ENCODE measurements at places on chromosomes 7 and 10. TPM values are rescaled to one million over a fixed set of nuclear protein-coding genes. Genes with fewer than 3 reads are reported as not detected.

Gene DKK1
- polyA plus RNA-seq, result 2.7 TPM

Gene TES
- polyA plus RNA-seq, result 66.4 TPM

Gene CCDC172
- polyA plus RNA-seq, result not detected

Gene HOXA13
- not detected for polyA plus RNA-seq

Gene GJD4
- 0.09 TPM for polyA plus RNA-seq

Gene GNGT1
- polyA plus RNA-seq, result not detected

Gene GATA3
- polyA plus RNA-seq, result 0.84 TPM

Gene HMX2
- 1.1 TPM for polyA plus RNA-seq

Gene ELN
- polyA plus RNA-seq, result 54.4 TPM

Gene ZNF487
- 9.3 TPM for polyA plus RNA-seq

Gene ATP6V0A4
- 0.12 TPM for polyA plus RNA-seq

Gene MMP21
- 0.28 TPM for polyA plus RNA-seq

Gene MEIG1
- 0.33 TPM for polyA plus RNA-seq

Gene CFAP70
- 5.3 TPM for polyA plus RNA-seq

Gene APBB1IP
- polyA plus RNA-seq, result 3.3 TPM

DNA sequence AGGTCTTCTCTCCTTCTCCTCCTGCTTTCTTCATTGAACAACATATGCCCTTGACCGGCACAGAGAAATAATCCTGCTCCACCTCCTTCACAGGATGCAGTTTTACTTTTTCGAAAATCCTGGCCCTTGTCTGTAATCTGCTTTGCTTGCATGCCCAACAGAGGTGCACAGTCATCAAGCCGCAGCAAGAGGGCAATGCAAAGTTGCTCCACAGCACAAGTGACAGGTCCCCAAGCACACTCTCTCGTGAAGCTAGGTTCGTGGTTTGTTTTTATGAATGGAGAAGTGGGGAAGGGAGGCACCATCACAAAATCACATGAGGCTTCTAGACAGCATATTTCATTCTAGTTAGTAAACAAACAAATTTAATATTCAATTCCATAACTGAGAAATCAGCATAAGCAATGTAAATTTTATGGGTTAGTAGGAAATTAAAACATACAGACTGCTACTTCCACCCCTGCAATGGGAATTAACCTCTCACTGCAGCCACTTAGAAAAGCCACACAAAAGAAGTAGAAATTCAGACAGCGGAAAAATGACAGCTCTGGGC, 178.8 kb downstream of the TPK1 start:
- no peak for DNase-seq

- no peak for DNase-seq
These were observed 499.0 kb upstream of the SEMA3D start for GRCh38 chr7:85685901-85686300.

DNA sequence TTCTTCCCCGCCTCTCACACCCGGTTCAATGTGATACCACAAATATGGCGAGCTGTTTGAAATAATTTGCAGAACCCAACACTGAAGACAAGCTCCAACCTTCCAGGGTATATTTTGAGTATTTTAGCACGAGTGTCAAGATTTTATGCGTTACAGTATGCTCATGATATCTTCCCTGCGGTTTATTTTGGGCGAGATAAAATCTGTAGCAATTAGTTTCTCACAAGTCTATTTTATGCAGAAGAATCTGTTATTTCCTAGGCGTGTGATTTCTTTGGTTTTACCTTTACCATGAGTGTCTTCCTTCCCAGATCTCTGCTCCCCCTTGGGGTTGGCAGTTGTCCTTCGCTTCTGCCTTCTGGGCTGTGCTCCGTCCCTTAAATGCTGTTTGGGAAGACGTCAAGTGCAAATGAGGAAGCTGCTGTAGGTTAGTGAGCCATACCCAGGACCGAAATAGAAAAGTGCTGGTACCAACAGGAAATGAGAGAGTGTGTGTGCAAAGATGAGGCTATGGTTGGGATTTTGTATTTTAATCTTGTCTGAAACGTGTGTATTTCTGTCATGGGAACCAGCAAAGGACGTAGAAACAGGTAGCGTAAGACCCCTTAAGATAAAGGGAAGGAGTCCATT, 299.8 kb downstream of the KLF6 start:
- DNase-seq, result no peak

GRCh38 chr7:11667071-11667809, 164.8 kb downstream of the THSD7A start:
- no peak for DNase-seq

- DNase-seq, result no peak
These were observed 19.7 kb downstream of the BNIP3 start for GRCh38 chr10:131961777-131962662.

GRCh38 chr7:73668886-73669230, 1.2 kb downstream of the VPS37D start:
- DNase-seq, result no peak

DNA sequence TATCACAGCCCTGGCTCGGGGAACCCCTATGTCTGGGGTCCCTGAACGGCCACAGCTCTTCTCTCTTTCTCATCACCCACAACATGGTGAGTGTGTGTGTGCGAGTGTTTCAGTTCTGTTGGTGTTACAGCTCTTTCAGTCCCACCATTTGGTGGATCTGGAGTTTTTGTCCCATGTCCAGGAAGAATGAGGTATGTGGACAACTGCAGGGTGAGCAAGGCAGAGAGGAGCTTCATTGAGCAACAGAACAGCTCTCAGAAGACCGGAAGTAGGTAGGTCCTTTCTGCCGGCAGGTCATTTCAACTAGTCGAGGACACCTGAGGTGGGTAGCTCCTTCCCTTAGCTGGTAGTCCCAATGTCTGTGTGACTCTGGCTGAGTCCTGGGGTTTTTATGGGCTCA, 9.5 kb downstream of the PAX4 start:
- no peak for DNase-seq

DNA sequence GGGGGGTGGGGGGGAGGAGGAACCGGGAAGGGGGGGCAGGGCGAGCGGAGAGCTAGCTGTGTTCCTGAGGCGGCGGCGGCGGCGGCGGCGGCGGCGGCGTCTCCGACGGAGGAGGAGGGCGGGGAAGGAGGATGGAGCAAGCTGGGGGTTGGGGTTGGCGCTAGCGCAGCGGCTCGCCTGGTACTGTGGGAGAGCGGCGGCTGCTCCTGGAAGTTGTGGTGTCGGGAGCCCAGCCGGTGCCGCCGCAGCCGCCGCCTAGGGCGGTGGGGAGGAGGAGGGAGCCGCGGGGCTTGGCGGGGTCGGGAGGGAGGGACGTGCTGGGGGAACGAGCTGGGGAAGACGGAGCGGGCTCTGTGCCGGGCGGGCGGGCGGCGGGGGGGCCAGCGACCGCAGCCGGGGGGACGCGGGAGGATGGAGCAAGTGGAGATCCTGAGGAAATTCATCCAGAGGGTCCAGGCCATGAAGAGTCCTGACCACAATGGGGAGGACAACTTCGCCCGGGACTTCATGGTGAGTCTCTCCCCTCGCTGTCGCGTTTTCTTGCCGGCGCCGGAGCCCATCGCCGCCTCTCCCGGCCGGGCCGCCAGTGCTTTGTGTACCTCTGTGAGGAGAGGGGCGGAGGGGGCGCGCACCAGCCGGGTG, at the start of gene PTPN12:
Gene PTPN12 (plus strand): TSS at position 160 of the 642 bp plus-strand sequence. CDS start 252 bp downstream, at position 412.
- DNase-seq, result no peak

- DNase-seq, result peak; percentile 76
These were observed at the start of gene PDLIM1 for GRCh38 chr10:95290461-95291364. Gene PDLIM1 (minus strand): TSS chr10:95291003. CDS start chr10:95290915, 88 bp downstream.

- DNase-seq, result no peak
These were observed 24.2 kb upstream of the SHH start for GRCh38 chr7:155836216-155837125.

DNA sequence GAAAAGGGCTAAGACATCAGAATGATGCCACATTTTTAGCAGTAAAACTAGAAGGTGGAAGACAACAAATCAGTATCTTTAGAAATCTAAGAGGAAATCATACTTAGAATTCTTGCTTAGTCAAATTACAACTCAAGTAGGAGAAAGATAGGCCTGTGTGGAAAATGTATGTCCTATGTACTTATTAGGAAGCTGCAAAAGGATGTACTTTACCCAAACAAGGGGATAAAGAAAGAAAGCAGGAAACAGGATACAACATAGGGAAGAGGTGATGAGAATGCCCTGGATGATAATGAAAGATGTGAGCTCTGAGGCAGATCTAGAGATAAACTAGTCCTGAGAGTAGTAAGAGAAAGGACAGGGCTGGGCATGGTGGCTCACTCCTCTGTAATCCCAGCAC, 54.9 kb downstream of the RNLS start:
- DNase-seq, result no peak

DNA sequence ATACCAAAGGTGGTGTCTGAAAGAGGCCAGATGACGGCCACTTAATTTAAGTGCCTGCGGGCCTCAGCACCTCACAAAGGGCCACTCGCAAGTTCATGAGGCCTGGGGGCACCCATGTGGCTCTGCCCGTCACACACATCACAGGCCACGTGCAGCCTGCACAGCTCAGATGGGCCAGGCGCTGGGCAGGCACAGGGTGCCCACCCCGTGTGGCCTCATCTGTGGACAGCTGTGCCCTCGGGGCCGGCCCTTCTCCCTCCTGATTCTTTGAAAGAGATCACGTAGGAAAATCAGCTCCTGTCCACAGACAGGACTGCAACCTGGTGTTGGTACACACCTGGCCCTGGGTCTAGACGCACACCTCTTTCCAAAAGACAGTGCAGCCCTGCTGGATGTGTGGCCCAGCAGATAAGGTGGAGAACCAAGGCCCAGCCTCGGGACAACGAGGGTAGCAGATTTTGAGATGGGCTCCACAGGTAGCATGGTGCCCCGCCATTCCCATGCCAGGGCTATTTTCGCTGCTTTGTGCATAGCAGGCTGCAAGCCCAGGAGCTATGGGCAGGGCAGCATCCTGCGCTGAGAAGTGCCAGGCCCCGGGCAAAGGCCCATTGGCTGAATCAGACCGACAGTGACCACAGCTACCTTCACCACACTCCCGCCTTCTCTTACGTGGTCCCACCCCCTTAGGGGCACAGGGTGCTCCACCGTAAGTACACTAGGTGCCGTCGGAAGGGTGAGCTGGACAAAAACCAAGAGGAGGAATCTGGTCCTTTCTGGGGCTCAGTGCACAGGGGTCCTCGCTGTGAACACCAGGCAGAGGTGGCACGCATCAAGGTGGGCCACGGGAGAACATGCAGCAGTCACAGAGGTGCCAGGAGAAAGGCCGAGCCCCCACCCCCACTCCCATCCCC, 124.5 kb downstream of the EBF3 start:
- DNase-seq, result no peak

DNA sequence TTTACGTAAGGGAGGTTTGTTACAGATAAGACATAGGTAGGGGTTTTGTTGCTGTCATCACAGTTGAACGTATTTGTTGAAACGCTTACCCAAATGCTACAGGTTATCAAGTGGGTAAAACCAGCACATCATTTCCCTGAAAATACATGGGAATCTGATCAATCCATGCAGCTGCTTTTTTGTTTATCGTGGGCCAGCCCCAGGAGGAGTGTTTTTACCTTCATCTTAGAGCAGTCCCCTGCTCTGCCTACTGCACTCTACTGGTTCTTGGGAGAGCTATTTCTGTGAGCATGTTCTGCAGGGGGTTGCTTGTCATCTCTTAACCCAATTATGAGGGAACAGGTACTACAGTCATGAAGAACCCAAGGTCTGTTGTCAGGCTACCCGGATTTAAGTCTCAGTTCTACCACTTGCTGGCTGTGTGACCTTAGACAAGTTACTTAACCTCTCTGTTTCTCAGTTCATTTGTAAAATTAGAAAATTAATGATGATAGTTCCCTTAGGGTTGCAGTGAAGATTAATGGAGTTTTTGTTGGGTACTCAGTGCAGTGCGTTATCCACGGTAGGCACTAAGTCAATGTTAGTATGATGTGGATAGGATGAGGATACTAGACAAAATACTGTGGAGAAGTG, 15.0 kb downstream of the MTURN start:
- no peak for DNase-seq

GRCh38 chr7:98420966-98421612, 20.2 kb upstream of the BAIAP2L1 start:
- peak; percentile 79 for DNase-seq

DNA sequence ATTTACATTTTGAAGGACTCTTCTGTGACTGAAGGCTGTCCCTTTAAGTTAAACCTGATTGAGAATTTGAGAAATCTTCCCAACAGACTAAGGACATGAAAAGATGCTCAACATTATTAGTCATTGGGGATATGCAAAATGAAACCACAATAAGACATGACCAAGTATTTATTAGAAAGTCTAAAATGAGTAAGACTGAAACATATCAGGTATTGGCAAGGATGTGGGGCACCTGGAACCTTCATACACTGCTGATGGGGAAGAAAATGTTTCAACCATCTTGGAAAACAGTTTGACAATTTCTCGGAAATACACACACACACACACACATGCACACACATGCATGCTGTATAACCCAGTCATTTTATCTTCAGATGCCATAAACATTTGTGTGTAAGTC, 132.1 kb upstream of the CDK6 start:
- DNase-seq, result no peak

- DNase-seq, result no peak
These were observed 33.6 kb upstream of the NRP1 start for GRCh38 chr10:33368086-33368485.

GRCh38 chr7:33837356-33837851, 67.9 kb upstream of the BMPER start:
- no peak for DNase-seq

- DNase-seq, result no peak
These were observed 13.4 kb downstream of the HNRNPF start for GRCh38 chr10:43395571-43396060.

GRCh38 chr10:11446864-11447263, 164.6 kb downstream of the USP6NL start:
- DNase-seq, result no peak

- DNase-seq, result no peak
These were observed 265.1 kb upstream of the IGFBP3 start for GRCh38 chr7:46186131-46186530.

GRCh38 chr7:136056651-136057231, 79.6 kb upstream of the MTPN start:
- DNase-seq, result no peak

DNA sequence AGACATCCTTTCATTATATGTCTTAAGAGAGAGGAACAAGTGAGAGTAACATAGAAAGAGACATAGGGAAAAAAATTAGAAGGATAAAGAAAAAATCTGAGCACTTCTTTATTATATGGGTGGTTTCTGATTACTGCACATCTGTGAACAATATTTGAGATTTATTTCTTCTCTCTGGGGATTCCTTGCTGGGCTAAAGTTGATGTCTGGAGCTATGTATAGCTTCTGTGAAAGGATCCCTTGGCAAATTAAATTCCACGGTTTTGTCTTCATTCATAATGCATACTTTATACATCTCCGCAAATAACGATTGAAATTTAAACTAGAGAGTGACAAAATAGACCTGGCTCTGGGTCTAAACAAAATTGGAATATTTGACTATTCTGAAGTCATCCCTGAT, 232.2 kb upstream of the CTBP2 start:
- no peak for DNase-seq
